Hair follicle dermal papilla cell (primary cell): ENCODE measurements at places on chromosomes 13 and 19. TPM values are rescaled to one million over a fixed set of nuclear protein-coding genes. Genes with fewer than 3 reads are reported as not detected.

RNF17 gene
- total RNA-seq: not detected in 2 replicates

ZNF440 gene
- 8.5 and 10.4 TPM in 2 replicates for total RNA-seq

MUC16 gene
- total RNA-seq: not detected in 2 replicates

ARHGEF1 gene
- total RNA-seq: 48.1 and 49.5 TPM in 2 replicates

ZNF256 gene
- total RNA-seq: 5.3 and 7.5 TPM in 2 replicates

ZNF536 gene
- 1.1 and 2.6 TPM in 2 replicates for total RNA-seq

IGFL2 gene
- total RNA-seq: not detected in 2 replicates

CTXN1 gene
- 0.61 and 1.9 TPM in 2 replicates for total RNA-seq

RUVBL2 gene
- total RNA-seq: 110 and 121 TPM in 2 replicates

GDF15 gene
- 4.5 and 4.9 TPM in 2 replicates for total RNA-seq

NEK5 gene
- total RNA-seq: under 0.01 and 0.12 TPM in 2 replicates

DZIP1 gene
- 49.5 and 57.3 TPM in 2 replicates for total RNA-seq

TMEM59L gene
- total RNA-seq: not detected in 2 replicates

SUCLA2 gene
- total RNA-seq: 37.2 and 44.5 TPM in 2 replicates

OR10H1 gene
- not detected in 2 replicates for total RNA-seq

NLRP5 gene
- total RNA-seq: not detected in 2 replicates

GARIN5A gene
- total RNA-seq: 0.32 TPM in 1 of 2 replicates, not detected in the other

LRRC25 gene
- total RNA-seq: not detected in 2 replicates

RASGRP4 gene
- not detected in 2 replicates for total RNA-seq

CAPN12 gene
- 0.24 and 0.65 TPM in 2 replicates for total RNA-seq

ZNF784 gene
- total RNA-seq: 7.0 and 8.5 TPM in 2 replicates

ZNF729 gene
- total RNA-seq: not detected in 2 replicates

PLPPR3 gene
- 1.3 and 2.4 TPM in 2 replicates for total RNA-seq

SULT2A1 gene
- total RNA-seq: not detected in 2 replicates

FCAR gene
- total RNA-seq: not detected in 2 replicates

ZNF709 gene
- total RNA-seq: 2.6 and 3.7 TPM in 2 replicates

IRGC gene
- total RNA-seq: not detected in 2 replicates

NALCN gene
- 0.49 and 0.73 TPM in 2 replicates for total RNA-seq

ERICH4 gene
- not detected in 2 replicates for total RNA-seq
